ENCODE measurements at places on chromosomes 16 and 17.

GRCh38 chr16:24645739-24646645, 83.5 kb upstream of the TNRC6A start:
- peak; percentile 99 for DNase-seq

GRCh38 chr17:34420900-34421299, 57.9 kb upstream of the CCL1 start:
- DNase-seq, result no peak

- DNase-seq, result no peak
These were observed 4.8 kb downstream of the RNF213 start for GRCh38 chr17:80265205-80266068.

DNA sequence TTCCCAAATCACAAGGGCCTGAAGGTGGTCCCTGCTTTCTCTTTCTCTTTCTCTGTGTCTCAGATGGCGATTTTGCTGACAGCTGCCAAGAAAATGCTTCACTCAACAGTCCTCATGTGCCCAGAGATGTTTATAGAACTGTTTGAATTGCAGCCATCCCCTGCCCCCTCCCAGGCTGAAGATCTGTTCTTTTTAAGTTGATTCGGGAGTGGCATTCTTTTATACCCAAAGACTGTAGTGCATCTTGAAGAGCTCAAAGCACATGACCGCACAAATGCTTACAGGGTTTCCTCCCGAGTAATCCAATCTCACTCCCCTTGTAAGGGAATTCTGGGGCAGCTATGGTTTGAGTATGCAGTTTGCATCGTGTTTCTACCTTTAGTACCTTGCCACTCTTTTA, 75.7 kb downstream of the SEC14L1 start:
- DNase-seq, result no peak

DNA sequence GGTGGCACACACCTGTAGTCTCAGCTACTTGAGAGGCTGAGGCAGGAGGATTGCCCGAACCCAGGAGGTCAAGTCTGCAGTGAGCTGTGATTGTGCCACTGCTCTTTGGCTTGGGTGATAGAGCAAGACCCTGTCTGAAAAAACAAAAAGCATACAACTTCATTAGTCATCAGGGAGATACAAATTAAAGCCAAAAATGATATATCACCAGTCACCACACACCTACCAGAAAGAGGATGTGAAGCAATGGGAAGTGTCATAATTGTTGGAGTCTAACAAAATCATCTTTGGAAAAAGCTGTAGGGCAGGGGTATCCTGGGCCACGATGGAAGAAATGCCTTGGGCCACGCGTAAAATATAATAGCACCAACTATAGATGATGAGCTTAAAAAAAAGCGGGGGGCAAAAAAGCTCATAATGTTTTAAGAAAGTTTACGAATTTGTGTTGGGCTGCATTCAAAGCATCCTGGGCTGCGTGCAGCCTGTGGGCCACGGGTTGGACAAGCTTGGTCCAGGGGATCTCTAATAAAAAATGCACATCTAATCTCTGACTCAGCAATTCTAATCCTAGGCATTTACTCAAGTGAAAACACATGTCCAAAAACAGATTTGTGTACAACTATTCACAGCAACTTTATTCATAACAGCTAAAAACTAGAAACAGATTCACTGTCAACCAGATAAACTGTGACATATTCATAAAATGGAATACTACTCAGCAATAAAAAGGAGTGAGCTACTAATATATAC, 65.9 kb downstream of the HIC1 start:
- DNase-seq, result peak; percentile 69

DNA sequence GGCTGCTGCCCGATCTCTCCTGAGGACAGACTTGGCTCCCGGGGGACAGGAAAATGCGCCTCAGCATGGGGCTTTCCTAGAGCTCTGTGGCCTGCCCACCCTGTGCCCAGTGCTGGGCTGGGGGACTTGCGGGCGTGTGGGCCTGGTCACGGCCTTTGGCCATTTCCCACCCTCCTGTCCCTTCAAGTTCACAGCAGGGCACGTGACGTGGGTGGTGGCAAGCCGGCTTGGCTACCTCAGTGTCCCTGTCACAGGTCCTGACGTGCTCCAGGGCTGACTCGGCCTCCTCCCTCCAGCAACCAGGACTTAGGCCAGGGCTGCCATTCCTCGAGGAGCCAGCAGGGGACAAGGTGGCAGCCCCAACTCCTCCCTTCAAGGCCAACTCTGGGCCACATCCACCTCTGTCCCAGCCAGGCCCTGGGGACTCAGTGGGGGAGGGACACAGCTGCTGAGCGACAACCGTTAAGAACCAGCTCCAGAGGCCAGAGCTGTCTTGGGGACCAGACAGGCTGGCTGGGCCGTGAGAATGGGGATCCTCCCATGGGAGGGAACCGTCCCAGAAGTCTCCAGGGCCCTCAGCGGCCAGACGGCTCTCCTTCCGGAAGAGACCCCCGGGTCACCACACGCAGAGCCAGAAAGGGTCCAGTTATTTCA, 981 bp upstream of the UNC13D start:
- DNase-seq, result no peak
